HuH-7 (cell line): ENCODE measurements at places on chromosomes 12 and 14.

- DNase-seq, result no peak
Measured at GRCh38 chr12:32369202-32369601, 30.2 kb upstream of the FGD4 start.

GRCh38 chr14:95679148-95679815 is 6.9 kb upstream of the TCL1B start:
- DNase-seq, result no peak

- DNase-seq, result no peak
Measured at GRCh38 chr12:72256725-72257124, 15.4 kb upstream of the TRHDE start.

DNA sequence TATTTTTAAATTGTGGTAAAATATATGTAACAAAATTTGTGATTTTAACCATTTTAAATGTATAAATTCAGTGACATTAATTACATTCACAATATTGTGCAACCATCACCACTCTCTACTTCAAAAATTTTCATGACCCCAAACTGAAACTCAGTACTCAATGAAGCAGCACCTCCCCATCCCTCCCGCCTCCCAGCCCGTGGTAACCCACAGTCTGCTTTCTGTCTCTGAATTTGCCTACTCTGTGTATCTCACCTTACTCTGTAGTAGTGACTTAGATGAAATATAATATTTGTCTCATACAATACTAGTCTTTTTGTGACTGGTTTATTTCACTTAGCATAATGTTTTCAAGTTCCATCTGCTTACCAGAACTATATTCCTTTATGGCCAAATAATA is 36.2 kb downstream of the EML1 start:
- DNase-seq, result no peak

GRCh38 chr12:43807386-43807785 is 1.3 kb upstream of the TWF1 start:
- DNase-seq, result no peak

DNA sequence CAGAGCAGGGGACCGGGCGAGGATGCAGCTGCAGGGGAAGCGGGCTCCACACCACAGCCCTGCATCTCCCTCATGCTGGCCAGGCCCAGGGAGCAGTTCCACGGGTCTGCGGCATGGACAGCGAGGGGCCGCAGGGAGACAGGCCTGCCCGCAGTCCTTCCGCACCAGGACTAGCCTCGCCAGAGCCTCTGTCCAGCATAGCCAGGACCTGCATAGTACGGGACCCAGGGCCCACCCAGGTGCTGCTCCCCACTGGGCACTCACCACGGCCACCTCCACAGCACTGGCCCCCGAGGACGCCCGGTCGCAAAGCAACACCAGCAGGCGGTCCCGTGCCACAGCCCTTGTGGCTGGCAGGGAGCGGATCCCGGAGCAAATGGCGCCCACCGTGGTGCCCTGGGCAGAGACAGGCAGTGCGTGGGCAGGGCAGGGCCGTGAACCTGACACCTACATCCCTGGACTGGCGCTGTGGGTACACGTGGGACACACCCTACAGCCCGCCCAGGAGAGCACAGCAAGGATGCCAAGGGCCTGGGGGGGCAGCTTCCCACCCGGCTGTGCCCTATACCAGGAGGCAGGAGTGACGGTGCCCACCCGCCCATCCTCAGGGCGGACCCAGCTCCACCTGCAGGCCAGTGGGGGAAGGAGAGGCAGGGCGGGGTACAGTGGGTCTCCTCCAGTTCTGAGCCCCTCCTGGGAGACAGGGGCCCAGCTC is 23.8 kb downstream of the JAG2 start:
- no peak for DNase-seq

- no peak for DNase-seq
Measured at GRCh38 chr12:120614848-120615247, 25.6 kb upstream of the CABP1 start.

GRCh38 chr14:92880851-92881250 is 42.1 kb upstream of the CHGA start:
- DNase-seq, result peak; percentile 61

DNA sequence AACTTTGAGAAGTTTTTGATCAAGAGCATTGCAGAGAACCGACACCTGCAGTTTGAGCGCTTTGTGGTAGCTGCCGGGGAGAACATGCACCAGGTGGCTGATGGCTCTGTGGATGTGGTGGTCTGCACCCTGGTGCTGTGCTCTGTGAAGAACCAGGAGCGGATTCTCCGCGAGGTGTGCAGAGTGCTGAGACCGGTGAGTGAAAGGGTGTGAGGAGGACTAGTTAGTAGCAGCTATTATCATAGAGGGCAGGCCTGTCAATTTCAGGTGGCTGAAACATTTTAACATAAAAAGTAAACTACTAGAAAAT is 27.0 kb upstream of the HIGD1C start:
- DNase-seq, result no peak

- DNase-seq, result no peak
Measured at GRCh38 chr12:51020448-51021182, 5.6 kb downstream of the SLC11A2 start.

- no peak for DNase-seq
Measured at GRCh38 chr14:96269359-96269710, 13.3 kb downstream of the BDKRB1 start.

GRCh38 chr12:30811966-30812365 is 57.2 kb upstream of the CAPRIN2 start:
- DNase-seq, result no peak

DNA sequence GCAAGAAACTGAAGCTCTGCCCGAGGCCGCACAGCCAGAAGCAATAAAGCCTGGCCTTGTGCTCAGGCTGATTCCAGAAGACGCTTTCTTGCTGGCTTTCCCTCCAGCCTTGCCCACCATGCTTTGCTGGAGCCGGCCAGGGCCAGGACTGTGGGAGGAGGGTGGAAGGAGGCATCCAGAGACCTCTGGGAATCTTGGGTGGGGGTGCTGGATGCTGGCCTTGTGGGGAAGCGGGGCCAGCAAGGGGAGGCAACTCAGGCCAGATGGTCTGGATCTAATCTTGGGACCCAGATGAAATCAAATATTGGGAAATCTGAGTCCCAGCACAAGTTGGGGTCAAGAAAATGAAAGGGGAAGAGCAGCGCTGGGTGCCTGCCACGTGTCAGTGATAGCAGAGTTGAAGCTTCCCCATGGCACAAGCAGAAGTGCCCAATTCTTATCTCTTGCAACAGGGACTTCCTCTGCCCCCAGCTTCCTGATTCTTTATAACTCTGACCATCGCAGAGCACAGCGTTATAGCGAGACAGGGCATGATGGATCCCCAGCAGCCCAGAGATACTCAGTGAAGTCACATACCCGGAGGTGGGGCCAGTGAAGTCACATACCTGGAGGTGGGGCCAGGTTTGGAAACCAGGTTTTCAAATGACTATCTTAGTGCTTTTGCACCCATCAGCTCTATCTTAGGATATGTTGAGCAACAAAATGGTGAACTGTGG is 6.4 kb upstream of the RABGGTA start:
- no peak for DNase-seq

- DNase-seq, result no peak
Measured at GRCh38 chr12:10716704-10717315, 6.3 kb downstream of the YBX3 start.

DNA sequence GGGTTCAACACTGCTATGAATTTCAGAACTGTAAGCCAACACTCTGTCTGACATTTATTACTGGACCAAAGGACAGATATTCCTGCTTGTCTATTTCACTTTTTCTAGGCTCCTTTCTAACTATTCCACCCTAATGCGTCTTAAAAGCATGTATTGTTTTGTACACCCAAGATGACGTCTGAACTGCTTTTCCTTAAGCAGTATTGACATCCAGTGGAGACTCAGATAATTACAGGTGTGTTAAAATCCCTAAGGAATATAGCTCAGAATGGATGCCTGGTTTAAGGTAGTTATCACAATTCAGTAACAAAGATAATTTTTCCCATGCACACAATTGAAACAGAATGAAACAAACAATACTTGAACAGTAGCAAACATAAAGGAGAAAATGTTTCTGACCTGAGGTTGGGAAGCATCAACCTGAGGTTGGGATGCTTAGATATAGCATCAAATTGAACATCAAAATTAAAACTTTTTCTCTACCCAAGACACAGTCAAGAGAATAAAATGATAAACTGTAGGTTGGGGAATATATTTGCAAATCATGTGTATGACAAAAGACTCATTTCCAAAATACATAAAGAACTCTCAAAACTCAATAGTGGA is 93.7 kb upstream of the PTPRR start:
- DNase-seq, result peak; percentile 12

DNA sequence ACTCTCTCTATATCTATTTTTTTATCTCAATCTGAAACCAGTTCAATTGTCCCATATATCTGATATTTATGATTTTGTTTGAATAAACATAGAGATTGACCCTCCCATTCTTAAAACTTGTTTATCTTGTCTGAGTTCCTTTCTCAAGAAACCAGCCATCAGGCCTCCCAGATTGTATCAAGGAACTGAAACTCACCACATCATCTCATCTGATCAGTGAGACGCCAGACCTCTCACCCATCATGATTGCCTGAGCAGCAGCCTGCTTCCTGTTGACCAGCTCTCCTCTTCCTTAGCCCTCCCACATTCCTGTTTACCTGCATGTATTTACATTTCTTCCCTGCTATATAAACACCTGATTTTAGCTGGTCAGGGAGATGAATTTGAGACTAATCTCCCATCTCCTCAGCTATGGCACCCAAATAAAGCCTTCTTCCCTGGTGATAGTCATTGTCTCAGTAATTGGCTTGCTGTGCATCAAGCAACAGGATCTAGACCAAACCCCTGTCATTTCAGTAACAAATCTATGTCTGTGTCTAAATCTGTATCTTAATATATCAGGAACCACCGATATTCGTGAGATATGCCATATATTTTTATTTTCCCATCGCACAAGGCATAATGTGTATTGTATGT is 323.6 kb downstream of the TMTC2 start:
- DNase-seq, result no peak

DNA sequence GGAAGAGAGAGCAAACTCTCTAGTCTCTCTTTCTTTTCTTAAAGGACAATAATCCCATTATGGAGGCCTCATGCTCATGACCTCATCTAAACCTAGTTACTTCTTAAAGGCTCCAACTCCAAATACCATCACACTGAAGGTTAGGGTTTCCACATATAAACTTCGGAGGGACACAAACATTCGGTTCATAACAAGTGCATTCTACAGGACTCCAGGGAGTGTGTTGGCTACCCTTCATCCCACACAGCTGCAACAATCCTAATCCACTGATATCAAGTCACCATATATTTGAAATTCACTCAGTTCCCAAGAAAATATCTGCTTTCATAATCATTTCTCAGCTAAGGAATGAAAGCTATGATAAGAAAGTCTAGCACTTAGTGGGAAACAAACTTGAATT is 265.9 kb upstream of the PLEKHG7 start:
- no peak for DNase-seq

GRCh38 chr14:78335531-78335930 is 165.4 kb downstream of the NRXN3 start:
- no peak for DNase-seq

DNA sequence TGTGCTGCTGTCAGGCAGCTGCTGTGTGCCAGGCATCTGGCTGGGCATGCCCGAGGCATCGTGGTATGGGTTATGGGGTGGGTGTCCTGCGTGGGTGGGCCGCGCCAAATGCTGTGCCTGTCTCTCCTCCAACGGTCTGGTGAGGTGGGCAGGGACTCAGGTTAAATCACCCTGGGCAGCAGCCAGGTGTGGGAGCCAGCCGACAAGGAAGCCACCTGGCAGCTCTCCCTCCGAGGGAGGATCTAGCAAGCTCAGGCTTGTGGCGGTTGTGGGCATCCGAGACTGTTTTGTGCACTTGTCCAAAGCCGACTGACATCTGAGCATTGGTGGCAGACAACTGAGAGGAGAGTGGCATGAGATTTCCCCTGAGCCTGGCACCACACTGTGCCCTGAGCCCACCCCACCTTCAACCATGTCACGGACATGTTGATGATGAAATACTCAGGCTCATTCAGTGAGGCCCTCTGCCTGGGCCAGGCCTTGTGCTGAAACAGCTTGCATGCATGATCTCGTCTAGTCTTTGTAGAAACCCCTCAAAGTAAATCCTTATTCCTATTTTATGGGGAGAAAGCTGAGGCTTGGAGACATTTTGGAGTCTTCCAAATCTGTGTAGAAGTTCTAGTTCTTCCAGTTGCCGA is 181.8 kb upstream of the MYL2 start:
- no peak for DNase-seq

- no peak for DNase-seq
Measured at GRCh38 chr14:75232597-75232996, 46.0 kb upstream of the FOS start.

GRCh38 chr14:31154956-31155355 is 52.6 kb downstream of the HECTD1 start:
- DNase-seq, result no peak

GRCh38 chr14:61555056-61555838 is 140.1 kb upstream of the HIF1A start:
- no peak for DNase-seq

GRCh38 chr12:27303139-27304111 is 29.2 kb upstream of the BMAL2 start:
- no peak for DNase-seq

GRCh38 chr12:10341892-10342509 is 34.3 kb downstream of the KLRD1 start:
- no peak for DNase-seq

DNA sequence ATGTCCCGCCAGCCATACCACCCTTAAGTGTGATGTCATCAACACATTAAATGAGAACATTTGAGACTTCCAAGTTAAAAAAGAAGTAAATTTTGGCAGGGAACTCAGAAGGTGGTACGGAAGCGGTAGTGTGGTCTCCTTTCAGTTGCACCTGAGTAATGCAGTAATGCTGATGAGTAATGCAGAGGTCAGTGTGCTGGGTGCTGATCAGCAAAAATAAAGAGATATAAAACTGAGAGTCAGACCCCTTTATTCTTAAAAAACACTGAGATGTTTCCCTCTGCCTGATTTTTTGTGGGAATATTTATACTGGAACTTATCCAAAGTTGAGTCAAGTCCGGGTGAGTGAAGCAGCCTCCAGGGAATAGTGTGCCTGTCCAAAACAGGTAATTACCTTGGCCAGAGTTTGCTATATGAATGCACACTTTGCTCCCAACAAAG is 370.6 kb upstream of the PRICKLE1 start:
- no peak for DNase-seq

- DNase-seq, result no peak
Measured at GRCh38 chr14:76953311-76953945, 75.1 kb downstream of the IRF2BPL start.

GRCh38 chr14:103524002-103524935 is 1.6 kb upstream of the CKB start:
- DNase-seq, result no peak

GRCh38 chr12:117527479-117527855 is 166.0 kb upstream of the NOS1 start:
- DNase-seq, result no peak

DNA sequence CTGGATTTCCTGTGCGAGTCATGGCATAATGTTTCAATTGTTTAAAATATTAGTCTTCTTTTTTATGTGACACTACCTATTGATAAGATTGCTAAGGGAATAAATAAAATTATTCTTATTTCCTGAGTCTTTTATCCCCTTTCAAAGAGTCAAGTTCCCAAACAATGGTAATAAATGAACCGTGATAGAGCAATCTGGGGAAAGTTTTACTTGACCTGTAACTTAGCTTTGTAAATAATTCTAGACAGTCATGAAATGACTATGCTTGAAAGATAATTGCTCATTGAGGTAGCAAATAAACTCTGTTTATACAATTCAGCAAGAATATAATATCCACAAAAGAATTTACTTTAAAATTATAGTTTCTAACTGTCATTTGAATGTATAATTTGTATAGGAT is 82.1 kb downstream of the TSPAN8 start:
- DNase-seq, result no peak

GRCh38 chr14:55588259-55588699 is 8.3 kb downstream of the KTN1 start:
- DNase-seq, result no peak

GRCh38 chr14:20578784-20579502 is 8.9 kb downstream of the RNASE11 start:
- DNase-seq, result no peak

GRCh38 chr12:47276621-47277309 is 197.0 kb upstream of the AMIGO2 start:
- DNase-seq, result peak; percentile 65
